ENCODE measurements at places on chromosomes 12 and 14. TPM values are rescaled to one million over a fixed set of nuclear protein-coding genes. Genes with fewer than 3 reads are reported as not detected.

Gene KRT80
- total RNA-seq, result 1.5 TPM

Gene HCAR3
- not detected for total RNA-seq

Gene VRTN
- total RNA-seq, result not detected

Gene GZMB
- 2.0 TPM for total RNA-seq

Gene GPD1
- total RNA-seq, result 8.8 TPM

Gene DACT1
- total RNA-seq, result 21.2 TPM

DNA sequence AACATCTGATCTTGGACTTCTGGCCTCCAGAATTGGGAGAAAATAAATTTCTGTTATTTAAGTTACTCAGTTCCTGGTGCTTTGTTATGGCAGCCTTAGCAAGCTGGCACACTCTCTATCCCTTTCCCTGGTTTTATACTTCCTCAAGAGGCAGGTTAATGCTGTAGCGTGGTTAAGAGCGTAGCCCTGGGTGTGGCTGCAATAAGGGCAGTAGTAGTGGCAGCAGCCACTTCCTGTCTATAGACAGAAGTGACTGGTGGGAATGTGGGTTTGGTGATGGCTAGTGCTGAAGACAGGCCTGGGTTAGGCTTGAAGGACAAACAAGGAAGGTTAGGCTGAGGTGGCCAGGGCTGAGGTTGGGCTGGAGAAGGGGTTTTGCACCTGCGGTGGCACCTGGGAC lies 3.6 kb upstream of the LGALS3 start:
- peak; percentile 60 for DNase-seq

- no peak for DNase-seq
Observed at GRCh38 chr12:121792607-121793439, 665 bp downstream of the RHOF start.

GRCh38 chr14:82451675-82452074 lies 918.0 kb upstream of the SEL1L start:
- DNase-seq, result no peak

GRCh38 chr14:29648045-29648444 lies 279.6 kb downstream of the PRKD1 start:
- DNase-seq, result no peak

- no peak for DNase-seq
Observed at GRCh38 chr12:38744041-38744440, 161.3 kb downstream of the CPNE8 start.

DNA sequence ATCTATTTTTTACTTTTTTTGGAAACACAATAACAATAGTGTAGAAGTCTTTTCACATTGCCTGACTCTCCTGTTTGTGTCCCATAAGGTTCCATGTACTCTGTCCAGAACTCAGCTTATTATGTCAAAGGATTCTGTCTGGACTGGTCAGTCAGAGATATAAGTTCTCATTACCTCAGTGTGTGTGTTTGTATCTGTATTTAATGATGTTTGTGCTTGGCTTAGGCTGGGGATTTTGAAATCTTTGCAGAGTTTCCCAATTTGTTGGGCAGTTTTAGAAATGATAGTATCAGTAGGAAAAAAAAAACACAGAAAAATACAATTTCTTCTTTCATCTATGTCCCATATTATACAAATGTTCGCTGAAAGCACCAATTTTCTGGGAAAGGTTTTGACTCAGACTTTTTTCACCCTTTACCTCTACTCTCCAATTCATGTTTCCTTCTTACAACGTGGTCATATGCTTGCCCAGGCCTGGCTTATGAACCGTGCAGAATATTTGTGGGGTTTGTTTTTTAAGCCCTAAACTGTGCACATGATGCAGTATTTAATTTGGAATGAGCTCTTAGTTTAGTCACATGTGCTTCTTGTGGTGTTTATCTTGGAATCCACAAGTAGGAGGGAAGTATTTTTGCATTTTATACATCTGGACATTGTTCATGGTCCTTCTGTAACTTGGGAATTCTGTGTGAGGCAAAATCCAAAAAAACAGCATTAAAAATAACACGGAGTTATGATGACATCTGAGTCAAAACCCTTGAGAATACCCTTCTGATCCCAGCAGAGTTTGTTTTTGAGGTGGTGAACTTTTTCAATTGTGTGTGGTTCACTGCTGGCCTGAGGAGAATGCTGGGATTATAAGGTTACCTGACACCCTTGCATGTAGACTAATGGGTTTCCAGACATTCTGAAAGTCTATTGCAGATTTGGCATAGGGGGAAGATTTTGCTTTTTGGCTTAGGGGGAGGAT lies 121.2 kb downstream of the RAD51B start:
- no peak for DNase-seq

- no peak for DNase-seq
Observed at GRCh38 chr14:56195223-56195622, 77.0 kb downstream of the PELI2 start.

GRCh38 chr12:3273409-3273853 lies 196.3 kb downstream of the TSPAN9 start:
- no peak for DNase-seq

GRCh38 chr12:54004063-54004840 lies 4.3 kb downstream of the HOXC9 start:
- no peak for DNase-seq

- no peak for DNase-seq
Observed at GRCh38 chr12:118290130-118290529, 82.6 kb downstream of the TAOK3 start.

DNA sequence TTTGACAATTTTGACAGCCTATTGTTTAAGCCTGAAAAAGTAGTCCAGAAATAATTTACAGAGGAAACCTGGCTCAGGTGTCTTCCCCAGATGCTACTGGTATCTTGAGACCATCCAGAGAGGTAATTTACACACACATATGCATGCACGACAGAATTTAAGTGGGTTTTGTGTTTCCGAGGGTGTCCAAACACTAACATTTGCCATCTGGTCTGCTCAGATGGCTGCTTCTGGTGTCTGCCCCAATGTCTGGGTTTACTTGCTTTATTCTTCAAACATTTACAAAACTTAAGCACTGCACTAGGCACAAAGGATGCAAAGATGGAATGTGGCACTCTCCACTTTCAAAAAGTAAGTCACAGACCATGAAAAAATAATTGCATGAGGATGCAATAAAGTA lies 226.6 kb upstream of the EGLN3 start:
- DNase-seq, result no peak

GRCh38 chr12:1481326-1481725 lies 113.1 kb downstream of the FBXL14 start:
- DNase-seq, result no peak

DNA sequence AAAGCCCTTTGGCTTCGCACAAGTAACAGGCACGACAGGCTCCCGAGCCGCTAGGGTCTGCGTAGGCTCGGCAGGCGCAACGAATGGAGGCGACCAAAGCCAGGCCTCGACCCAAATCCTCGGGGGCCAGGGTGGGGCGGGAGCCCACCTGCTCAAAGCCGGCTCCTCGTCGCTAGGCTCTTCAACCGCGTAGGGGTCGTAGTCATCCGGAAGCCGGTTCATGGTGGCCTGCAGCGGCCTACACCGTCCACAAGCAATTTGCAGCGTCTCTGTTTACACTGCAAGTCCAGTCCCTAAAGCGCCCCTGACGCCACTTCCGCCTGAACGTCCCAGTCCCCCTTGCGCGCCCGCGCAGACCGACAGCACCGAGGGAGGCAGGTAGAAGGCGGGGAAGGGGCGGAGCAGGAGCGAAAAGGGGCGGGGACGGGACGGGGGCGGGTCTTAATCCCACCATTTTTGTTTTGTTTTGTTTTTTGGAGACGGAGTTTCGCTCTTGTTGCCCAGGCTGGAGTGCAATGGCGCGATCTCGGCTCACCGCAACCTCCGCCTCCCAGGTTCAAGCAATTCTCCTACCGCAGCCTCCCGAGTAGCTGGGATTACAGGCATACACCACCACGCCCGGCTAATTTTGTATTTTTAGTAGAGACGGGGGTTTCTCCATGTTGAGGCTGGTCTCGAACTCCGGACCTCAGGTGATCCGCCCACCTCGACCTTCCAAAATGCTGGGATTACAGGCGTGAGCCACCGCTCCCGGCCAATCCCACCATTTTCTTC lies at the start of gene EAPP:
Gene EAPP (minus strand): TSS at position 295 of the 774 bp plus-strand sequence. CDS start 73 bp downstream, at position 222.
- peak; percentile 98 for DNase-seq

GRCh38 chr14:46626876-46627275 lies 24.7 kb downstream of the RPL10L start:
- DNase-seq, result no peak

GRCh38 chr14:100384819-100385813 lies 62.0 kb downstream of the SLC25A47 start:
- DNase-seq, result no peak

GRCh38 chr12:23006413-23006812 lies 381.4 kb downstream of the ETNK1 start:
- no peak for DNase-seq

DNA sequence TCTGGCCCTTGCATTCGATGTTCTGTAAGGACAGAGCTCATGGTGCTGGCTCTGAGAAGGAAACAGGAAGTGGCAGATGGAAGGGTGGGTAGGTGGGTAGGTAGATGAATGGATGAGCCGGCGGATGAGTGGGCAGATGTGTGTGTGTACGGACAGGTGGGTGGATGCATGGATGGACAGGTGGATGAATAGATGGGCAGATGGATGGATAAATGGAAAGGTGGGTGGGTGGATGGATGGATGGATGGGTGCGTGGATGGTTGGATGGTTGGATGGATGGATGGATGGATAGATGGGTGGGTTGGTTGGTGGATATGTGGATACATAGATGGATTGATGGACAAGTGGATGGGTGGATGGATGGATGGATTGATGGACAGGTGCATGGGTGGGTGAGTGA lies 27.6 kb upstream of the PPP1R13B start:
- DNase-seq, result no peak
